ENCODE measurements at places on chromosomes 3 and 15.

DNA sequence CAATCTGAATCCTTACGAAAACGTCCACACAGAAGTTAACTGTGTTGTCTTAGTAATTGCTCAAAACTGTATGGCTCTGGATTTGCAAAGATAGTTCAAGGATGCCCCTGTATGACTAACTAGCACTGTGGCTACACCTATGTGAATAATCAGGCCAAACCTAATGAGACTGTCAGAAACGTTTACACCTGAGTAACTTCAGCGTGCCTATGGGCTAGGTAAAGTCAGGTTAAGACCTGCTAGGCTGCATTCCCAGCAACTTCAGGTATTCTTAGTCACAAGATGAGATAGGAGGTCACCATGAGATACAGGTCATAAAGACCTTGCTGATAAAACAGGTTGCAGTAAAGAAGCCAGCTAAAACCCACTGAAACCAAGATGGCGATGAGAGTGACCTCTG lies 87.8 kb upstream of the PLXND1 start:
- no peak for DNase-seq

DNA sequence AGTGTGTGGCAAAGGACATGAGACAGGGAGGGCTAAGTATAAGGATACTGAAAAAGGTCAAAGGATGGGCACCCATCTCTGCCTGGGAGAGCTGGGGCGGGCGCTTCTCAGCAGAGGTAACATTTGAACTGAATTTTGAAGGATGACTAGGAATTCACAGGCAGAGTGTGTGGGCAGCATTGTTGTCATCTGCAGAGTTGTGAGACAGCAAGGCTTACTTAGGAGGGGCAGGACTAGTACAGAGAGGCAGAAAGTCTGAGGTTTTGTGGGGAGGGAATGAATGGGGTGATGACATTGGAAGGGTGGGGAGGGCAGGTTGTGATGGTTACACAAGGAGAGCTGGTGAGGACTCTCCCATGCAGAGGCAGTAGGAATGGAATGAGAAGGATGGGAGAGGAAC lies 84.1 kb upstream of the PRR23C start:
- DNase-seq, result no peak

GRCh38 chr3:167441256-167441655 lies 32.6 kb downstream of the SERPINI2 start:
- DNase-seq, result no peak

DNA sequence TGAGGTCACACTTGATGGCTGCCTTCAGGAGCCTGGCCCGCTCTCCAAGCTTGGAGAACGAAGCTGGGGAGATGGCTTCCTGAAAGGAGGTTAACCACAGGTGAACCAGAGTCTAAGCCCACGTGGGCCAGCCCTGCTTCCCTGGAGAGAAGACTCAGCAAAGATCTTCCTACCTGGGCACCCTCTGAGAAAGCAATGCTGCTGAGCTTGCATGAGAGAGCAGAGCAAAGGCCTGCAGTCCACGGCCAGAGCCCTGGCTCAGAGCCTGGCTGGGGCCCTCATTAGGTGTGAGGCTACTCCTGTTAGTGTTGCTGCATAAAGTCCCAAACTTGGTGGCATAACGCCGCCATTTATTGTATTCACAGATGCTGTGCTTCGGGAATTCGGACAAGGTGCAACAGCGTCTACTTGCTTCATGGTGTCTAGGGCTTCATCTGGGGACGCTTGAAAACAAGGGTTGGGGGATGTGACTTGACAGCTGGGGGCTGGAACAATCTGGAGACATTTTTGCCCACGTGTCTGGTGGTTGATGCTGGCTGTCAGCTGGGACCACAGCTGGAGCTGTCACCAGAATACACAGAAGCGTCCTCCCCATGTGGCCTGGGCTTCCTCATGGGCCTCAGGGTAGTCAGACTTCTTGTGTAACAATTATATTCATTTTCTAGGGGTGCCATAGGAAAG lies 87.9 kb upstream of the MEF2A start:
- DNase-seq, result no peak

DNA sequence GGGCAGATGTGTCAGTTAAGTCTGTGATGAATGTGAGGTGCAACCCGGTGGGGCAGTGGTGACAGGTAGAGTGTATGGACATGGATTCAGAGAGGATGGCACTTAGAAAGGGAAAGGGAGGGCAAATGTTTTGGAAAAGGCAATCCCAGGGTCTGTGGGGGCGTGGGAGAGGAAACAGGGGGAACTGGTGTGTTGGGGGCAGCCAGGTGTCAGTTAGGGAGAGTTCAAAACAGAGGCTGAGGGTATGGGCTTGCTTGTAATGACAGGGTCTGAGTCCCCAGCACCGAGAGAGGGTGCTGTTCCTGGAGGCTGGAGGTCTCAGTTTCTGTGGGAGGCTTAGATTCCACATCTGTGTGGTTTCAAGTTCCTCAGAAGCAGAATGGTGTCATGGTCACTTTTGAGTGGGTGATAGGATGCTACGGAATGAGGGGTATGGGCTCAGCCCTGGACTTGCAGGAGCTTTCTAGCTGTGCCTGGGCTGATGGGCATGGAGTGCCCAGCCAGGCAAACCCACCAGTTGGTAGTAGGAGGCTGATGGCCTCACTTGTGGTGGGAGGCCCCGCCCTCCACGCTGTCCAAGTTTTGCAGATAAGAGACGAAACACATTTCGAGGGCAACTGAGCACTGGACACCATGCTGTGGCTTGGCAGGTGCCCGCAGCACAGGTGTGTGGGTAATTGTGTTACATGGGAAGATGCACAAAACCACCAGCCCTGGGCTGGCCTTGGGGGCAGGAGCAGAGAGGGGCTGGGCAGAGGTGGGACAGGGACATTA lies 209.4 kb downstream of the RPLP1 start:
- no peak for DNase-seq

- DNase-seq, result no peak
Measured at GRCh38 chr3:126259411-126260391, 79.3 kb upstream of the ALDH1L1 start.

- no peak for DNase-seq
Measured at GRCh38 chr3:81955878-81956277, 194.4 kb upstream of the GBE1 start.

- peak; percentile 31 for DNase-seq
Measured at GRCh38 chr15:89171136-89172072, 50.0 kb downstream of the RLBP1 start.

DNA sequence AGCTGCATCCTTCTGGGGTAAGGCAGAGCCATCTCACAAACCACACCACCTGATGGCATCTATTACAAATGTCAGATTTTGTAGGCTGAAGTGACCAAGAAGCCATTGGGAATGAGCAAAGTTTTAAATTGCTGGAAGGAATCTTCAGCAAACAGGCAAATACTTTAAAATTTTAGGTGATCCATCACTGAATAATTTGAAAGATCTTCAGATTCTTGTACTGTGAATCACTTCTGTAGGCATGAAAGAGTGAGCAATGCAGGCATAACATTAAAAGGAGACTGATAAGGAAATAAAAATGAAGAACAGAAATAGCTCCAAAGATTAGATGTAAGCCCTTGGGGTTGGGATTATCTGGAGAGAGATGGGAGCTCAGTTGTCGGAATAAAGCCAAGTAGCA lies 36.0 kb upstream of the ALDH1L1 start:
- DNase-seq, result no peak

DNA sequence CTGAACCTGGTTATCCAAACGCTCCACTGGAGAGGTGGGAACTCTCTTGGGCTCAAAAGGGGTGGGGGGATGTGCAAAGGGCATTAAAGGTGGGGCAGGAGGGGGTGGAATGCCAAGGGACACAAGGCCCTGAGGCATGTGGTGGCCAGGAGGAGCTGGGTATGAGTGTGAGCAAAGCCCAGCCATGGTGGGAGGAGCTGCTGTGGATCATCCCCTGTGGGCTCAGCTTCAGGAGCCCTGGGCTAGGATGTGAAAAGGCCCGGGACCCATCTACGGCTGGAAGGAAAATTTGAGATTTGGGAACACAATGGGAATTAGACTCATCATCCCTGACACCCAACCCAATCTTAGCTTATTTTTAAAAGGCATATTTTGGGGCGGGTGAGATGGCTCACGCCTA lies 33.3 kb downstream of the MGLL start:
- DNase-seq, result no peak

DNA sequence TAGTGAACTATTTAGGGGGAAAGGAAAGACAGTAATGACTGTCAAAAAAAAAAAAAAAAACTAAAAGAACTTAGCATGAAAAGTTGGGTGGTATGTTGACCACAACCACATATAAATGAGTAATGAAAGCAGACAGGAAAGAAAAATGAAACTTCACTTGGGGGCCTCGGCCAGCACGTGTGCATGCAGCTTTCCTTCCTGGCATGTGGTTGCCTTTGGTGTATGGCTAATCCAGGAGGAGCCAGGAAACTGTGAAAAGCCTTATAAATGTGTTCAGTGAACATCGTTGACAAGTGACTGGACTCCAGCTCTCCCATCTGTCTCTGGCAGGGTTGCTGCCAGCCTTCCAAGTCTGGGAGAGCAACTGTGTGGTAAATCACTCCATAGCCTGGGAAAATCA lies 195.1 kb downstream of the DTWD1 start:
- peak; percentile 32 for DNase-seq

Data from activated CD4-positive, alpha-beta T cell treated with anti-CD3 and anti-CD28 coated beads, Interleukin-2, Interleukin-4, amounts not matched to agents 100 ng/mL and 50 ng/mL, durations not matched to agents 16 hours and 8 hours (primary cell).